Activated effector memory CD4-positive, alpha-beta T cell treated with anti-CD3 and anti-CD28 coated beads, Interleukin-2, amount 50 U/mL, for 16 hours (primary cell): ENCODE measurements at places on chromosomes 4 and X.
A peak's percentile ranks its signal among the peaks of the same experiment; 100 is the strongest.

- peak; percentile 21 for DNase-seq
Measured at GRCh38 chr4:8754634-8755589, 116.7 kb downstream of the HMX1 start.

DNA sequence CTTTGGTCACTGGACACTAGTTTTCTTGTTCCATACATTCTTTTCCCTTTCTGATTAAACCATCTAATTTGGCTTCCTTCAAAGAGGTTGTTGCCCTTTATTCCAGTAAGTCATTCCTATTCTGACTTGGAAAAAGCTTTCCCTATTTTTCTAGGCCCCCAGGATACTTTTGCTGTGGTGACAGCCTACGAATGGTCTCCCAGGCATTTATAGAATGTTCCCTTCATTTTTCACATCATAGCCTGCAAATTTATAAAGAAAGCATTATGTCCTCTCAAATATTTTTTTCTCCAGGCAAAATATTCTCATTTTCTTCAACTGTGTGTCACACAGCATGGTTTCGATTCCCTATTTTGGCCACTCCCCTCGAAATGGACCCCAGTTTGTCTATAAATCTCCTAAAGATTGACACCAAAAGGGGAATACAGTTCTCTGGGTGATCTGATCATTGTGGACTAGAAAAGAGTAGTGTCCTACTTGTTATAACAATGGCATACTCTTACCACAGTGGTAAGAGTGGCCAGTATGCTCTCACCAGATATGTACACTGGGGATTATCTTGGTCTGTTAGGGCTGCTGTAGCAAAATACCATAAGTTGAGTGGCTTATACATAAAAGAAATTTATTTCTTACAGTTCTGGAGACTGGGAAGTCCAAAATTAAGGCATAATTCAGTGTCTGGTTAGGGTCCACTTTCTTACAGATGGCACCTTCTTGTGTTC is 41.5 kb upstream of the BMP2K start:
- no peak for DNase-seq

GRCh38 chr4:188175288-188175687 is 36.0 kb downstream of the TRIML1 start:
- DNase-seq = no peak

DNA sequence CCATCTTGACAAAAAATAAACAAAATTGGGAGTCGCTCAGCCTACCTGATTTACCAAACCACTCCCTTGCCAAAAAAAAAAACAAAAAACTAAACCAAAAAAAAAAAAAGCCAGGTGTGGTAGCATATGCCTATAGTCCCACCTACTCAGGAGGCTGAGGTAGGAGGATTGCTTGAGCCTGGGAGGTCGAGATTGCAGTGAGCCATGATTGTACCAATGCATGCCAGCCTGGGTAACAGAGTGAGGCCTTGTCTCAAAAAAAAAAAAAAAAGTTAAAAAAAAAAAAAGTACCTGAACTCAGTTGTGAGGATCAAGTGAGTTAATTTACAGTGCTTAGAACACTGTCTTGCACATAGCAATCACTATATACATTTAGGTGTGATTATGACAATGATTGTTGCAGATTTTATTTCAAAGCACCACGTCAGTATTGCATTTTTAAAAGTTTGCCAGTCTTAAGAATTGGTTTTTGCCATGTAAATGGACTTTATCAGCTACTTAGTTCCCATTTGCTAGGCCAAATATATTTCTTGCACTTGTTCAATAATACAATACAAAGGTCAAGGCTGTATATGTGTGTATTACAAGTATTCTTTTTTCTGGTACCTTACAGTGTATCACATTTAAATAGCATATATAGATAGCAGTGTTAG is 4.6 kb downstream of the NUDT9 start:
- DNase-seq = no peak

- DNase-seq = no peak
Measured at GRCh38 chrX:103073467-103073866, 9.5 kb upstream of the BEX1 start.

GRCh38 chr4:53640576-53641453 is 49.5 kb upstream of the LNX1 start:
- DNase-seq = no peak
